ENCODE measurements at places on chromosomes 2 and 18.
A peak's percentile ranks its signal among the peaks of the same experiment; 100 is the strongest.

- DNase-seq = no peak
Measured at GRCh38 chr2:3654531-3655225, 3.3 kb upstream of the ALLC start.

DNA sequence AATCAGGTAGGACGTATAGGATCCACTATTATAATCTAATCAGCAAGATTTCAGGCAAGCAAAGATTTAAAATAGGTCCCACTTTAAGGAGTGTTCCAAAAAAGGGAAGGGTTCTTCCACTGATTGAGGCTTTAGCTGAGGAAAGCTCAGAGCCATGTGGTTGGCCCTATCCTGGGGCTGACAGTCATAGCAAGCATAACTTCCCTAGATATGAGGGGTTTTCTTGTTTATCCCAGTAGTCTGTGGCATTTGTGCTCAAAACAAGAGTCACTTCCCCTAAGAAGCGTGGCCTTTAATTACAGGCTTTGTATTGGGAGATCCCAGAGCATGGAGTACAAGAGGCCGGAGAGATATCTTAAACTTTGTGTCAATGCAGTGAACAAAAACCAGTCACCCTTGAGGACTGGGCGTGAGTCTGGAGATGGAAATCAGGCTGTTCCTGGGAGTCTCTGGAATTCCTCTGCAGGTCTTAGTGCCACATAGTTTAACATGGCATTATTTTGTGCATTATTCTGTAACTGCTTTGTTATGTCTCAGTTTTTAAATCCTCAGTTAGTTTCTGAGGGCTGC lies 136.9 kb upstream of the FBXO11 start:
- no peak for DNase-seq

DNA sequence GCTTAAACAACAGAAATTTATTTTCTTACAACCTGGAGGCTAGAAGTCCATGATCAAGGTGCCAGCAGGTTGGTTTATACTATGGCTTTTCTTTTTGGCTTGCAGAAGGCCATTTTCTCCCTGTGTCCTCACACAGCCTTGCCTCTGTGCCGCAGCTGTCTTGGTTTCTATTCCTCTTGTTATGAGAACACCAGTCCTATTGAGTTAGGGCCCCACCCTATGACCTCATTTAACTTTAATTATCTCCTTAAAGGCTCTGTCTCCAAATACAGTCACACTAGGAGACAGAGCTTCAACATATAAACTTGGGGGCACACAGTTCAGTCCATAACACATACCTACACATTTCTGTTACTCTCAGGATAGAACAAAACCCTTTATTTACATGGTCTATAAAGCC lies 17.3 kb upstream of the RHOB start:
- DNase-seq = no peak

GRCh38 chr2:195768431-195768830 lies 111.4 kb downstream of the SLC39A10 start:
- DNase-seq = no peak

DNA sequence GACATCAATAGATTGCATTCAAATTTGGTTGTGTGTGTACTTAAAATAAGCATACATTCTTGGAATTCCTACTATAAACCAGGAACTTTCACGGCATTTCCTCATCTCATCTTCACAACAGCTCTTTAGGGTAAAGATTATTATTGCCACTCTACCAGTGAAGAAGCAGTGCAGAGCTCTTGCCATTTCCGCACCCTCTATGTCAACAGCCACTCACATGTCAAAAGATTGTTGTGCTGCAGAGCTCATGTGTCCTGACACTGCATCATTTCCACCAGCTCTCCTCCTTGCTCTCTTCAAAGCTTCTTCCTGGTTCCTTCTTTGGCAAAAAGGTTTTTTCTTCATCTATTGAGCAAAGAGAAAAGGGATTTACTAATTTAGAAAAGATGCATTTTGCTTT lies 26.5 kb upstream of the L3MBTL4 start:
- DNase-seq = no peak

DNA sequence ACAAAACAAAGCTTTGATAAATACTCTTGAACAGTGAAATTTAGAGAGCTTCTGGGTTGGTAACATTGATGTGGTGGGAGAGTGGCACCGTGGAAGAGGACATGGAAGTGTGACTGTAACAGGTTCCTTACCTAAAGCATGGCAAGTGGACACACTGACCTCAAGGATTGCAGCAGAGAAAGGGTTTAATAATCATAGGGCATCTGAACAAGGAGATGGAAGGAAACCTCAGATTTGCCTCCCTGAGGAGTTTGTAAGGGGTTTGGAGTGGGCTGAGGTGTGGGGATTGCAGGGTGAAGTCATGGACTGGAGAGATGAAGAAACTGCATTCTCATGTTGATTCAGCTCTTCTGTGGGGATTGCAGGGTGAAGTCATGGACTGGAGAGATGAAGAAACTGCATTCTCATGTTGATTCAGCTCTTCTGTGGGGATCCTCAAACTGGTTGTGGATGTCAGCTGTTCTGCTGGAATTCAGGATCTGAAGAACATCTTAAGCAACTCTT lies 83.8 kb upstream of the TLK1 start:
- DNase-seq = no peak

DNA sequence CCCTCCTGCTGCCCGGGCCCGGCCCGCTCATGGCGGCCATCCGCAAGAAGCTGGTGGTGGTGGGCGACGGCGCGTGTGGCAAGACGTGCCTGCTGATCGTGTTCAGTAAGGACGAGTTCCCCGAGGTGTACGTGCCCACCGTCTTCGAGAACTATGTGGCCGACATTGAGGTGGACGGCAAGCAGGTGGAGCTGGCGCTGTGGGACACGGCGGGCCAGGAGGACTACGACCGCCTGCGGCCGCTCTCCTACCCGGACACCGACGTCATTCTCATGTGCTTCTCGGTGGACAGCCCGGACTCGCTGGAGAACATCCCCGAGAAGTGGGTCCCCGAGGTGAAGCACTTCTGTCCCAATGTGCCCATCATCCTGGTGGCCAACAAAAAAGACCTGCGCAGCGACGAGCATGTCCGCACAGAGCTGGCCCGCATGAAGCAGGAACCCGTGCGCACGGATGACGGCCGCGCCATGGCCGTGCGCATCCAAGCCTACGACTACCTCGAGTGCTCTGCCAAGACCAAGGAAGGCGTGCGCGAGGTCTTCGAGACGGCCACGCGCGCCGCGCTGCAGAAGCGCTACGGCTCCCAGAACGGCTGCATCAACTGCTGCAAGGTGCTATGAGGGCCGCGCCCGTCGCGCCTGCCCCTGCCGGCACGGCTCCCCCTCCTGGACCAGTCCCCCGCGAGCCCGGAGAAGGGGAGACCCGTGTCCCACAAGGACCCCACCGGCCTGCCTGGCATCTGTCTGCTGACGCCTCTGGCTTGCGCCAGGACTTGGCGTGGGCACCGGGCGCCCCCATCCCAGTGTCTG lies 767 bp downstream of the RHOB start:
- DNase-seq = peak; percentile 45

DNA sequence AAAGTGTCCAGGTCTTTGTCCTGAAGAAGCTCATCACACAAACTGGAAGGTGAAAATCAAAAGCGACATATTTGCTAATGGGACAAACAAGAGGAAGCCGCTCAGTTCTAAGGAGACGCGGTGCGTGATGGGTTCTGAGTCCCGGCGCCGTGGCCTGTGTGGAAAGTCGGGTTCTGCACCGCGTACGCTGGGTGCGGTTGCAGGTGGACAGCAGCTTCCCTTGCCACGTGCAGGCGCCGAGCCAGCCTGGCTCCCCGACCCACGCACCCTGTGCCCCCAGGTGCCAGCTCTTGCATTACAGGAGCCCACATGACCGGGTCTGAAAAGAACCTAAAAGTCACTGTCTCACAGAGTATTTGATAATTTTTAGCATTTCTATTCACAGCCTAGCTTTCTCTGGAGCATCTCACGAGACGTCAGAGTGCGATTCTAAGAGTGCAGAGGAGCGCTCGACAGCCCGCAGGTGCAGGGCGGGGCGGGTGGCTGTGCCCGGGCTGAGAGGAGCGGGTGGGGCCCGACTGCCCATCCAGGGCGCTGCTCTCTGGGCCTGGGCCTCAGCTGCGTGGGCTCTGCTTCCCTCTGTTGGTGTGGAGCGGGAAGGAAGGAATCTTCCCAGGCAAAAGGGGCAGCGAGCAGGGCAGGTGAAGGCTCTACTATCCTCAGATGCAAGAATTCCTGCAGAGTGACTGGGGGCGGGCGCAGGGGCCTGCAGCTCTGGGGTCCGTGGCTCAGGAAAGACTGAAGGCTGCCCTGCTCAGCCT lies 39.4 kb downstream of the MYT1L start:
- peak; percentile 82 for DNase-seq

DNA sequence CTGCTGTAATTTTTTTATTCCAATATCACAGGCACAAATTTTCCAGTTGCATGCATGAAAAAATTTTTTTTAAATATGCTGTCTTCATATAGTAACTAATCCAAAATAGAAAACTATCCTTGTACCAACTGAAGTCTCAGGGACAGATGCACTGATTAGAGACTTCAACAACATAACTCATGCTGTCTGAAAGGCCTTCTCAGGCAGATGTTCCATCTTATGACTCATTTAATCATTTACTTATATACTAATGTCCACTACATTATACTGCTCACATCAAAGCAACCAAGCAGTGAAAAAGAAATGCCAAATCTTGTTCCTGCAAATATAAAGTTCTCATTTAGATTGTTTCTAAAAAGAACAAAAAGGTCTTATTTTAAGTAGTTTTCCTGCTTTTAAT lies 53.1 kb downstream of the OLA1 start:
- DNase-seq = no peak

DNA sequence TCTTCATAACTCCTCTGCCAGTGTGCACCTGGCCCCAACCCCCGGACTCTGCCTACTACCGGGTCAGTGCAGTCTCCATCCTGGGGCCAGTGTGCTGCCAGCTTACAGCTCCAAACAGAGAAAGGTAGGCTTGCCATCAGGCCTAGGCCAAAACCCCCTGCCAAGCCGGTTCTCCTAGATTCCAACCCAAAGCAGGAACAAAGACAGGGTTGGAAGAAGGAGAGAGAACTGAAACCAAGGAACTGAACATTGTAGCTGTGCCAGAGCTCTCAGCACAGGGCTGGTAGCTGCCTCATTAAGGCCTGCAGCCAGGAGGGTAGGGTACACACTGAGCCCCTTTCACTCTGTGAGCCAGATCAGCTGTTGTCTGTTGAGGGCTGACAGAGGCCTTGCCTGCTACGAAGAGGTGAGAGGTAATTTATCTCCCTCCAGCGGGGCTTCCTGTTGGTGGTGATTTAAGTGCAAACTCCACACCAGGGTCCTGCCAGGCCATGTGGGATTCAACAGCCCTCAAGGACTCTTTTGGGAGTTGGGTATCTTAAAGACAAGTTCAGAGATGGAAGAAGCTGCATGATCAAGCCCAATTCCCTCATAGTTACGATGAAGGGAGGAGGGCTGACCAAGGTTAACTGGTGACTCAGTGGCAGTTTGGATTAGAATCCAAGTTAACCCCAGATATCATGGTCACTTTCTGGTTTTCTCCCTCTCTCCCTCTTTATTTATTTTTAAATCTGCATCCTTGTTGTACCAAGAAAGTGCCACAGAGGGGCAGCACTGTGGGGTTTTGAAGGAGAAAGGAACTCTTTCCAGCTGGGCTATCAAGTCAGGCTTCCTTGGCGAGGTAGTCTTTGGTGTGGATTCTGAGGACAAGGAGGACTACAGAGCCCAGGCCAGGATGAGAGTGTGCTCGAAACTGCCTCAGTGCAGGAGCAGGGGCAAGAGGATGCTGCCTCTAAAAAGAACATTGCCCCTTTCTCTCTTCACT lies 48.1 kb downstream of the CYRIA start:
- peak; percentile 52 for DNase-seq

- DNase-seq = no peak
Measured at GRCh38 chr18:45774065-45774521, 50.1 kb downstream of the SLC14A1 start.

GRCh38 chr2:234401426-234401825 lies 95.5 kb downstream of the ARL4C start:
- DNase-seq = no peak

GRCh38 chr2:84459018-84459943 lies at the start of gene SUCLG1:
TSS of gene SUCLG1 (minus strand) at chr2:84459280. CDS start at chr2:84459269, 11 bp downstream.
- peak; percentile 81 for DNase-seq

DNA sequence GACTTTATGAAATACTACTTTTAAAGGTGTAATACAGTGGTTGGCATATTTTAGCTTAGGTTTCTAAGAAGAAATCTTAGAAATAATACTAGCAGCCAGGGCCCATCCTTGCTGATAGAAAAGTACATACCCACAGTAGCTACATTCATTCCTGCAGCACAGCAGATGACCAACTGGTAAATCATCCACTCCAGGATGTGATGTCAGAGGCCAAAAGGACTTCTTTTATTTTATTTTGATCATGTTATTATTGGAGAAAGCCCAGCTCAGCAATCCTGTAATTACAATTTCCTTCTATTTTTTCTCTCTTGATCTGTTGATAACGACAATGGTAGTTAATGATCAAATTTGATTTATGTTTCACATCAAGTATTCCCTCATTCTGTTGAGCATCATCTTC lies 18.0 kb upstream of the TTN start:
- DNase-seq = no peak
